ENCODE measurements at places on chromosomes 12 and 14. TPM values are rescaled to one million over a fixed set of nuclear protein-coding genes. Genes with fewer than 3 reads are reported as not detected.

The PCK2 gene
- polyA plus RNA-seq: 2.5 TPM

The SMIM41 gene
- polyA plus RNA-seq: not detected

The CLSTN3 gene
- 16.1 TPM for polyA plus RNA-seq

DNA sequence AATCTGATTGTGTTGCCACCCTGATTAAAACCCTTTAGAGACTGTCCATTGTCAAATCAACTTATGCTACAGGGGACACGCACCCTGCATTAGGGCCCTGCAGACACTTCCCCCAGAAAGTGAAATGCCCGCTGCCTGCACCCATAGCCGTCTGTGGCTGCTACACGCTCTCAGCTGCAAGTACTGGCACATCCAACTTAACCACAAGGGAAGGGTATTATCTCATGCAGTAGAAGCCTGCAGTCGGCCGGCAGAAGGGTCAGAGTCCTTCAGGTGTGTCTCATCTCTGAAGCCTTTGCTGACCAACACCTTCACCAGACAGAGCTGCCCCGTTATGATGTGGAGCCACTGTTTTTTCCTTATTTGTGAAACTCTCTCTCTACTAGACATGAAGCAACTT, 20.8 kb downstream of the CFAP251 start:
- DNase-seq: no peak
